Immature natural killer cell (primary cell): ENCODE measurements at places on chromosomes 2 and 18. TPM values are rescaled to one million over a fixed set of nuclear protein-coding genes. Genes with fewer than 3 reads are reported as not detected.

The L3MBTL4 gene
- 6.7 TPM for polyA plus RNA-seq

The PDCD1 gene
- not detected for polyA plus RNA-seq

The ITGA6 gene
- polyA plus RNA-seq = 26.8 TPM

The TTN gene
- polyA plus RNA-seq = 0.58 TPM

The TUBA3D gene
- polyA plus RNA-seq = not detected

The ITPRIPL1 gene
- polyA plus RNA-seq = 17.2 TPM

The RNF152 gene
- not detected for polyA plus RNA-seq

The PRKAG3 gene
- not detected for polyA plus RNA-seq

The LIPT1 gene
- polyA plus RNA-seq = 11.6 TPM

DNA sequence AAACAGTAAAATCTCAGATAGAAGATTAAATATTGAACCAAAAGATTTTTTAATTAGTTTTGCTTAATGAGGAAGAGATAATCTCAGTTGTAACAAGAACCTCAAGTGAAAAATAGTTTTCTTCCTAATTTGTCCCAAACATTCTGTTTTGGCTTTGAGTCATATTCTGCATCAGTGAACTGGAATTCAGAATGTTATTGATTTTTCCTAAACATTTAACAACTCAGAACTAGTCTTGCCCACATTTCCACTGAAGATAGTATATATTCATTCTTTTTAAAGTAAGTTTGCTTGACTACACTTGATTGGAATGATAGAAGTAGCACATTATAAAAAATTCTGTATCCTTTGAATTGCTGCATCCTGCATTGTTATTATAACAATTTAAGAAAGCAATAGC, 85.7 kb upstream of the UGP2 start:
- DNase-seq = no peak

GRCh38 chr2:203238292-203238703, 520 bp upstream of the CYP20A1 start:
- DNase-seq = no peak

- no peak for DNase-seq
Measured at GRCh38 chr18:6948281-6949055, 169.1 kb downstream of the LAMA1 start.

GRCh38 chr2:210671065-210671464, 114.7 kb downstream of the CPS1 start:
- no peak for DNase-seq

GRCh38 chr18:48754993-48755473, 195.7 kb downstream of the SMAD7 start:
- no peak for DNase-seq

- DNase-seq = no peak
Measured at GRCh38 chr2:114614592-114614991, 172.2 kb downstream of the DPP10 start.

DNA sequence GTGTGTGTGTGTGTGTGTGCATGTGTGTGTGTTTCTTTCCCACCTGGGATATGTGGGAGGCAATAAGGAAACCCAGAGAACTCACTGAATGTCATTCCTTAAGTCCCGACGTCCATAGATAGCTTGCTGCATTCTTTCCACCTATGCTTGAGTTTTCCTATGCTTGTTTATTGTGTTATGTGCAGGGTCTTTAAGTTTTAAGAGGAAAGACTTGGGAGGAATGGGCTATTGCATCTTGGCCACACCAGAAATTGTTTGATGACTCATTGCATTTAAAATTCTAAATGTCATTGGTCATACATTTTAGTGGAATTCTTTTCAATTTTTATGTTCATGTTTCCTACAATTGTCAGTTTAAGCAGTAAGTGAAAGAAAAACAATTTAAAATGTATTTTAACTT, 33.7 kb downstream of the STARD6 start:
- no peak for DNase-seq

GRCh38 chr2:33443274-33443829, 33.1 kb upstream of the RASGRP3 start:
- DNase-seq = no peak

DNA sequence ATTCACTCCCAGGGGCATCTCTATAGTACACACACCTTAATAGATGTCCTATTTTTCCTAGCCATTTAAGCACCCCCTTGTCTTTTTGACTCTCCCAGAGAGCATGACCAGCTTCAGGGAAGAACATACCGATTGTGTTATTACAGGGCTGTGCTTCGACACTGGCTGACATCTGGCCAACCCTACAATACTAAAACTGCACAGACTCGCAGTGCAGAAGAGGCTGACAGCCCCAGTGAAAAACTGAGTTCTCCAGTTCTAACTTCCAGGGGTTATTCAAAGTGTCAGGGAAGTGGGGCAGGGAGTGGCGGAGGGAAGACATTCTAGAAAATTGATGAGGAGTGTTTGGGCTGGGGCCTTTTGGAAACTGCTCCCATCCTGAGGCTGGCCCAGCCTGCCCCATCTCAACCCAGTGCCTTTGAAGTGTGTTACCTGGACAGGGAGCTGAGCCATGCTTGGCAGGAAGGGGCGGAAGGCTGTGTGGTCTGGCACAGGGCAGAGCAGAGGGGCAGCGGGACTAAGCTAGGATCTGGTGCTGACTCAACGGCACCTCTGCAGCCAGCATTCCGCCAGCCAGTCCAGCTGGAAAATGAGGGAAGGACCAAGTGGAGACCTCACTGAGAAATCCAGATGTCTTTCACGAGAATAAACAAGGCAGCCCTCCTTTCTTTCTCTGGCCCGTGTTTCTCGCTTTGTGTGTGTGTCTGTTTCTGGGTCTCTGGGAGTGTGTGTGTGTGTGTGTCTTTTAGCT, 15.4 kb upstream of the IGFBP5 start:
- DNase-seq = no peak

GRCh38 chr18:8513249-8513648, 96.0 kb upstream of the RAB12 start:
- no peak for DNase-seq

DNA sequence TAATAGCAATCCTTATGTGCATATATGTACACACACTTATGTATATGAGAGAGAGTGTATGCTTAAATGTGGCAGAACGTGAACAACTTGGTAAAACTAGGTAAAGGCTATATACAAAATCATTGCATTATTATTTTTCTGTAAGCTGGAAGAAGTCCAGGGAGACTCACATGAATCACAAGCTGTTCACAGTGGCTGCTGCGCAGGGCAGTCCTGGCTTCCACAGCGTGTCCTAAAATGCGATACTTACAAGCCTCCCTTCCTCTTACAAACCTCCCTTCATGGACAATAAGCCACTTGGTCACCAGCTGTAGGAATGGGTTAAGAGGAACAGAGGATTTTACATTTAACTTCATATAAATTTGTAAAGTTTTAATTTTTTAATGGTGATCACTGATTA, 114.9 kb upstream of the AGAP1 start:
- DNase-seq = no peak

DNA sequence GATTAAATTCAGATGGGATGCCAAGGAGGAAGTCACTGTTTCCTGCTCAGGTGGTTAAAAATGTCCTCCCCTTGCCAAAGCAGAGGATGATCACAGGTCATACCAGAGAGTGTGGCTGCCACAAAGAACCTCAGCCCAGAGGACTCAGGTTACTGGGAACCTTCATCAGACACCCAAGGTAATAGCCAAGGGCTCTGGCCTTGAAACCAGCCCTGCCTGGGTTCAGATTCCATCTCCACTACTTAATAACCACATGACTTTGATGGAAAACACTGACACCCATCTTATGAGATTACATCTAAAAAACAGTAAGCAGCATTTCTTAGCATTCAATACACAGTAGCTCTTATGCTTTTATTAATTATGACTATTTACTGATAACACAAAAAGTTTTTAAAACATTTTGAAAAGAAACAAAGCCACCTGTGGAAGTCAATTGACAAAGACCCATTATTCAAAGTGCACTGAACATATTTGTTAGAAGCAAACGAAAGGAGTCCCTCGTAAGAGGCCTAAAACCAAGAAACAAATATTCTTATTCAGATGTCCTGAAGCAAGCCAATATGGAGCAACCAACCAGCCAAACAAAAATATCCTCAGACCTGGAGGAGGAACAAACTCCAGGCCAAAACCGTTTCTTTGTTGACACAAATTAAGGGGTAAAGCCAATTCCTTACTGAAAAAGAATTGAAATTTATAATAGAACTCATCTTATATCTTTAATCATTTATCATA, 241.5 kb downstream of the RNF152 start:
- no peak for DNase-seq

DNA sequence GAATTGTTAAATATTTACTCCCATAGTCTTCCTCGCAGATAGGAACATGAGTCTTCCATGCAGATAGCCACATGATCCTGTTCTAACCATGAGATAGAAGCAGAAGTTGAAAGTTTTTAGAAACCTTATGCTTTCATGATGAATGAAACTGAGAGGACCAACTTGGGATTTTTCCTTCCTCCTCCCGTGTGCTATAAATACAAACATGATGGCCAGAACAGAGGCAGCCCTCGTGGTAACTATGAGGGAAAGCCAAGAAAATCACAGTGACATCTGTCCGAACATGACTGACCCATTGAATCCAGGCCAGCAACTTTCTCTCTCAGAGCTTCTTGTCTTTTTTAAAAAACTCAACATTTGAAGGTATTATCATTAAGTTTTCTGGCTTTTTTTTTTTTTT, 78.5 kb downstream of the ACAA2 start:
- no peak for DNase-seq

GRCh38 chr2:143205106-143205764, 76.0 kb downstream of the ARHGAP15 start:
- peak; percentile 8 for DNase-seq

DNA sequence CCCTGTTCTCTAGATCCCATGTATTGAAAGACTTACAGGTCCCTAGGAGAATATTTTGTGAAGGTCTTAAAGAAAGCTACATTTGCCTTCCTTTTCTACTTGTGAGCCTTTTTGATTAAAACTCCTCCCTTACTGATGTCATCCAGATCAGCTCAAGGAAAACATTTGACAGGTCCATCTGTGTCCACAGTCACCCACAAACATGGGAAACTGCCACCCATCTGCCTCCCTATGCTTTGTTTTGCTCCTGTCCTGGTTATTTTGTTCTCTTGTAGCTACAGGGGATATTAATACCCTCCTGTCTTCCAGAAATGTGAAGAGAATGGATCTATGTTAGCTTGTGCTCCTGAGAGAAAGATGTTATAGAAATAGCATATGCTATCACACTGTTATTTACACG, 203.6 kb upstream of the GALNT5 start:
- DNase-seq = no peak

DNA sequence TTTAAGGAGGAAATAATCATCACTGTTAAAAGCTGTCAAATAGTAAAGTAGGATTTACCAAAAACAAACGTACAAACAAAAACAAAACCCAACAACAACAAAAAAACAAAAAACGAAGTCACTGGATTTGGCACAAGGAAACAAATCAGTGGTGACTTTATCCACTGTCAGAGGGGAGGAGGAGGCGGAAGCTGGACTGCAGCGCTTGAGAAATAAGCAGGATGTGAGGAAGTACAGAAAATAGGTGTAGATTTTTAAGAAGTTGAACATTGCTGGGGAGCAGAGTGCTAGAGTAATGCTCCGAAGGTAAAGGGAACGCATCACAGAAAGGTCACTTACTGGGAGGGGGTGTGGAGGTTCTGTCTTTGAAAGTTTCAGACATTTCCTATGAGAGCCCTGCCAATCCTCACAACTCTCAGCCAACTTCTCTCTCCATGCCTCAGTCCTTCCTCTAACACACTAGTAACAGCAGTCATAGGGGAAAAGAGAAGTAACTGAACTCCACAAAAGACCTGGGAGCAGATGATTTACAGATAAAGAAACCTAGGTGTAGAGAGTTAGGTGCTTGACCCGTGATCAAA, 220.2 kb upstream of the SMAD7 start:
- no peak for DNase-seq

- DNase-seq = no peak
Measured at GRCh38 chr2:226137201-226137811, 662.3 kb downstream of the IRS1 start.

DNA sequence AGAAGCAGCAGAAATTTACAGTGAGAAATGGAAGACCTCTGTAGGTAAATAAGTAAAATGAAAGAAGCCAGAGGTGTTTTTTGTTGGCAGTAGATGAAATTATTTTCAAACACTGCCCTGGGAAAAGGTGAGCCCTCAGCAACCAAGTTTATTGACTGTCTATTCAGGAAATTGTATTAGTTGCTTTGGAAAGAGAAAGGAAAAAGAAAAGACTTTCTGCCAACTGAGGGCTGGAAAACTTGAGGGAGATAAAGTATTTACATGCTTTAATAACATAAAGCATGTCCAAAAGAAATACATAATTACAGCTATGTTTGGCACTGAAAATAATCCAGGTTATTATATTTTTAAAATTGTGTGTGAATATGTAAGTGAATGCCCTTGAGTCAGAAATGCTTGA, 14.7 kb downstream of the CRIM1 start:
- no peak for DNase-seq

DNA sequence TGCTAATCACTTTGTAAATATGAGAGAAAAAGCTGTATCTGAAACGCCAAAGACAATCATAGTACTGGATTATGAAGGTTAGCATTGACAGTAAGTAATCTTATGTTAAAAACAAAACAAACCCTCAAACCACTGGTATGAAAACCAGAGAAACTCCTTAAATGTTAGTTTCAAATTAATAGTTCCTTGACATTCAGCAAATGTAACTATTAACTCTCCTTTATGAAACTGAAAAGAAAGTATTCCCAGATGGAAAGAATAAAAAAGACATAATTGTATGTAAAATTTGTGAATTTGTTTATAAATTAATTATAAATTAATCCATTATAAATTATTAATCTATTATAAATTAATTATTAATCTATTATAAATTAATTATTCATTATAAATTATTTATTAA, 12.3 kb downstream of the FASTKD1 start:
- DNase-seq = no peak

- no peak for DNase-seq
Measured at GRCh38 chr18:28198620-28199019, 21.7 kb upstream of the CDH2 start.

DNA sequence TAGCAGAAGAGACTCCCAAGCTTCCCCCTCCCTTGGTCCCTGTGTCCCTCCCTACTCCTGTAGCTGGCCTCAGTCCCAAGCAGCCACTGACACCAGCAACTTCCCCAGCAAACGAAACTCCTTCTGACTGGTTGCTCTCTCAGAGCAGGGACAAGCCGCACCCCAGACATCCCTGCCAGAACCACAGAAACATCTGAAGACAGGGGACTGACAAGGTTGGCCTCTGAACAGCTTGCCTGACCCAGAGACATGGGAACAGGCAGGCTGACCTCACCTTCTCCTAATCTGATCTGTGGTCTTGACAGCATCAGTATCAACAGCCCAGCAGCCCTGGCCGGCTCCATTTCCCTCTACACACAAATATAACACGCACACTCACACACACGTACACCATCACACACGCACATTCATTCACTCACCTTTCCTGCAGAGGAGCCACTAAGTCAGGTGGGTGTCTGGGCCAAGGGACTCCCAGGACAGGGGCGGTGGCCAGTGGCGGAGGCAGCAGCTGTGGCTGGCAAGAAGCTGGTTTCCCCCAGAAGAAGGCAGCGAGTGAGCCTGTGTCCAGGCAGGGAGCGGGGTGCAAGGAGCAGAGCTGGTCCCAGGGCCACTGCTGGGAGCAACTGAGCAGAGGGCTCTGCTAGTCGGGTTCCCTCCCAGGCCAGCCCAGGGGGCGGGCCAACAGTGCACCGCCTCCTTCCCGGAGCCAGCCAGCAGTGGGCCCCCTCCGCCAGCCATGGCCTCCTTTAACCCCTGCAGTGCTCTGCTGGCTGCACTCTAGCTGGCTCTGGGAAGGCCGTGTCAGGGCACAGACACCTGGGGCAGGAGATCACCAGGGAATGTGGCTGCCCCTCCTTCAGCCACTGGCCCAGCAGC, 59.1 kb downstream of the TNS1 start:
- DNase-seq = no peak
